ENCODE measurements at places on chromosomes 11 and 22. TPM values are rescaled to one million over a fixed set of nuclear protein-coding genes. Genes with fewer than 3 reads are reported as not detected.

RELA gene
- total RNA-seq = 76.5 TPM

PHLDB1 gene
- total RNA-seq = 2.4 TPM

LTO1 gene
- total RNA-seq = 16.7 TPM

OR51B5 gene
- total RNA-seq = not detected

CHADL gene
- total RNA-seq = 0.12 TPM

HTR3A gene
- total RNA-seq = not detected

MLC1 gene
- not detected for total RNA-seq

OR4D5 gene
- total RNA-seq = not detected

APOBEC3H gene
- total RNA-seq = 23.6 TPM

SGSM1 gene
- total RNA-seq = 0.29 TPM

FAT3 gene
- total RNA-seq = not detected

RAC2 gene
- 714 TPM for total RNA-seq

RGL4 gene
- 7.7 TPM for total RNA-seq

OR8D1 gene
- not detected for total RNA-seq

NRIP3 gene
- 2.7 TPM for total RNA-seq

MAPK8IP2 gene
- 0.19 TPM for total RNA-seq

HMOX1 gene
- 2.8 TPM for total RNA-seq

VSIG2 gene
- 0.34 TPM for total RNA-seq

CACNA1I gene
- 0.36 TPM for total RNA-seq

DBX1 gene
- total RNA-seq = not detected

CD3G gene
- 137 TPM for total RNA-seq

LINC01488 gene
- not detected for total RNA-seq

CAVIN3 gene
- 27.3 TPM for total RNA-seq

SCN4B gene
- 0.36 TPM for total RNA-seq

APOBEC3A gene
- 0.17 TPM for total RNA-seq

SYVN1 gene
- 26.2 TPM for total RNA-seq

ELMOD1 gene
- 0.12 TPM for total RNA-seq

DAGLA gene
- 0.12 TPM for total RNA-seq

TKFC gene
- total RNA-seq = 118 TPM

MRGPRX4 gene
- total RNA-seq = not detected

NPAS4 gene
- not detected for total RNA-seq

MMP27 gene
- total RNA-seq = not detected

KLHL22 gene
- total RNA-seq = 23.3 TPM

TIMP3 gene
- total RNA-seq = not detected

FREY1 gene
- total RNA-seq = 0.73 TPM

FGF3 gene
- not detected for total RNA-seq

SCT gene
- total RNA-seq = not detected

PHRF1 gene
- total RNA-seq = 33.5 TPM

BRSK2 gene
- total RNA-seq = 0.64 TPM

STX5 gene
- 29.2 TPM for total RNA-seq

NEFH gene
- total RNA-seq = 4.1 TPM

ZDHHC5 gene
- total RNA-seq = 56.8 TPM

C22orf15 gene
- total RNA-seq = 0.31 TPM

HPS4 gene
- total RNA-seq = 41.7 TPM

MMP13 gene
- total RNA-seq = not detected

SMTNL1 gene
- total RNA-seq = not detected

MFNG gene
- 101 TPM for total RNA-seq

SLC17A6 gene
- total RNA-seq = not detected

MS4A2 gene
- total RNA-seq = not detected

ANO3 gene
- total RNA-seq = not detected

SLC22A8 gene
- not detected for total RNA-seq

Measured in activated CD4-positive, alpha-beta memory T cell treated with anti-CD3 and anti-CD28 coated beads for 36 hours (primary cell).